ENCODE measurements at places on chromosomes 7 and 10.

- no peak for DNase-seq
Observed at GRCh38 chr10:480928-481552, 208.4 kb downstream of the DIP2C start.

DNA sequence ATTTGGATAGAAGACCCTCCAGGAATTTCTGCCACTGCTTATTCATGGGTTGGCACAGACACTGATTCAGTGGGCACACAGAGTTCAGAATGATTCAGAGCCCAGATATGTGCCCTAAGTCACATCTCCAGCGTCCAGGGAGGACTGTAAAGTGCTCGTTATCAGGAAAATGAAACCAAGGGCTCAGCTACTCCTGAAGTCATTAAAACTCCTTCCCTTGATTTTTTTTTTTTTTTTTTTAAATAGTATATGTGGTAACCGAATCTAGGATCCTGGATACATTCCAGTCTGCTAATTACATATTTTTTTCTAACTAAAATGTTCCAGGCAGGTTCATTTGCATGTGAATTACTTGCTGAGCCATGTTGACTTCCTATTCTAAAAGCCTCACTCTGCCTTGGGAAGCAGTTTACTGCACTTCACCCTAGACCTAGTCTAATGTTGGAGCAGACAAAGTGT is 34.7 kb downstream of the MET start:
- DNase-seq = no peak

DNA sequence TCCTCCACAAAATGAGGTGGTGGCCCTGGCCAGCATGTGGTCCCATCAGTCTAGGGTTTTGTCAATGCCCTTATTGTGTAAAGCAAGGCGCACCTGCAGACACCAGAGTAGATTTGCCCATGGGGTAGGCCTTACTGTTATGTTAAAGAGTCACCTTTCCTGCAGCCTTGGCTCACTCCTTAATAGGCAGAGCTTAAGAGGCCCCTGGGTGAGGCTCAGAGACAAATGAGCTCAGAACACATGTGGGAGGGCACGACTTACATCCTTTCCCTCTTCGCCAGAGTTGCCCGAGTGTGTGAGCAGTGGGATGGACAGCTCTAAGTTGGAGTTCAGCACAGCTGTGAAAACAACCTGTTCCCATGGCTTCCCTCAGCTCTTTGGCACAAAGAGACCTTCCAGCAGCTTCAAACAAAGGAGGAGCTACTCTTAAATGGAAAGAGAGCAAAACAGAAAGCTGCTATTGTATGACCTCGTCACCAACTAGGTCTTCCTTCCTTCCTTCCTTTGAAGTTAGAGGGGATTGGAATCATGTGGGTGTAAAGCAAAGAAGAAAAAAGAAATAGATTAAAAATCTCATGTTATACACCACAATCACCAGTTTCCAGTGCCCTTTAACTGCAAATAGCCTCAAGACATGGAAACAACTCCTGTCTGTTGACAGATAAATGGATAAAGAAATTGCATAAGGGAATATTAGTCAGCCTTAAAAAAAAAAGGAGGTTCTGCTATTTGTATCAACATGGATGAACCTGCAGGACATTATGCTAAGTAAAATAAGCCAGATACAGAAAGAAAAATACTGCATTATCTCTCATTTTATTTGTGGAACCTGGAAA is 11.9 kb upstream of the XPNPEP1 start:
- peak; percentile 58 for DNase-seq

GRCh38 chr7:126079151-126079550 is 1149.5 kb upstream of the POT1 start:
- no peak for DNase-seq

DNA sequence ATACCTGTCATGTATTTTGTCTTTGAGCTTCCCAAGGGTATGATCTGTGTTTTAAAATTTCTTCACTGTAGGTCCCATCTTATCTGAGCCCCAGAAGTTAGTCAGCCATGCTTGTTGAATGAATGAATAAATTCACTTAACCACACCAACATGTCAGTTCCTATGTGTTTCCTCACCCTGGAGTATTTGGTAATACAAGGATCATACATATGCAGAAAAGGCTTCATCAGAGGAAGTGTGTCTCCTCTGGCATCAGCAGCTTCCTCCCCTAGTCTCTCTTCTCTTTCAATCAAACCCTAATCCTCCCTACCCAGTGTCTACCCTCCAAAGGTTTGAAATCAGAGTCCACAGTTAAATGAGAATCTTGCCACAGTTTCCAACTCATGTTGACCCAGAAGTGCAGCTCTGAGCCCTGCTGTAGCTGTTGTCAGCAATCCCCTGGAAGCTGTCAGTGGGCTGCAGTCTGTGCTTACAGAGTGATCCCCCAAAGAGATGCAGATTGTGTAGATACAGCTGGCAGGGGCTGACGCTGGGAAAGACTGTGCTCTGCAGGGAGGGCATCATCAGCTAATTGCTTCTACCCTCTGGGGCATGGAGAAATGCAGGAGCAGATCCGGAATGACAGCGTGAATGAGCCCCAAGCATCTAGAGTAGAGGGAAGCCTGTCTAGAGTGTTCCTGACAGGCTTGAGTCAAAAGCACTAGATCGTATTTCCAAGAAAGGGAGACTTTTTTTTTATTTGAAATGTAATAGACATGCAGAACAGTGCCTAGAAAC is 105.0 kb upstream of the WDR11 start:
- DNase-seq = no peak

GRCh38 chr10:79418274-79418673 is 27.1 kb downstream of the ZCCHC24 start:
- no peak for DNase-seq

DNA sequence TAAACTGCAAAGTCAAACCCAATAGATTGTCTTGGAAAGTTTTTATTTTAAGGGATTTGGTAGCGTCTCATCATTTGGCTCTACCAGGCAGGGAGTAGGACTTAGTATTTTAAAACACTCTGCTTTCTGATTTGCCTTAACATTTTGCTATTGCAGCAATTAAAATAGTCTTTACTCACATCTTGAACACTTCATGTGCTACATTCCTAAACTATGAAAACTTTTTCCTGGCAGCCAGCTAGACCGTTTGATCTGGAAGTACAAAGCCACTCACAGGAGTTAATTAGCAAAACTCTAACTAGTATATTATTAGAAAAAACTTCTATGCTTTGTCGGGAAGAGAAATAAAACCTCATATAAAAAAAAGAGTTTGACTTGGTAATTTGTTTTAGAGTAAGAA is 111.4 kb downstream of the TFPI2 start:
- DNase-seq = no peak

DNA sequence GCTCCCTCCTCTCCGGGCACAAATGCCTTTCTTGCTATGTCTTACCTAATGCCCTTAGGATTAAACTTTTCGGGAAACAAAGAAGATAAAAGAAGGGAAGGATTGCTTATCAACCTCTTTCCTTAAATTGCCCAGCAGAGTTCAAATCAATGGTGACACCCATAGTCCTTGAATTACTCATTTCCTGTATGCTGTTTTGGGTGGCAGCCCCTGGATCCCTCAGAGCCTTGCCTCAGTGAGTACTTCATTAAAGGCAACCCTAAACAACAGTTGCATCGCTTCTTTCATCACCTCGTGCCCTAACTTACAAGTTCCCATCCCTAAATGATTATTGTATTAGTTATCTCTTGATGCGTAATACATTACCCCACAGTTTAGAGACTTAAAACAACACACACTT is 31.6 kb upstream of the WAPL start:
- no peak for DNase-seq

DNA sequence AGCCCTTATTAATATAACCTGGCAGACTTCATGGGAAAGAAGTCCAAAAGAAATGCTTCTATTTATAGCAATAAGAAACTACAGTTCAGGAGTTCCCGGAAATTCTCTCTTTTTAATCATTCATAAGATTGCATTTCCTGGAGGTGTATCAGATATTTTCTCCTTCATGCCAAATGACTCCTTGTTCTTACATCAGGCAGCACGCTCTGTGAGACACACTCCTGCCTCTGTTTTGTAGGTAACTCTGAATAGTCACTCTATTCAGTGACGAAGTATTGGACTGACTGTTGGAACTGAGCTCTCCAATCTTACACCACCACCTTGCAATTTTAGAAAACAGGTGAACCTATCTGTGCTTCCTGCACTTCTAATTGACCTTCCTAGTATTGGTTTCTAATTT is 78.7 kb upstream of the MSRB2 start:
- no peak for DNase-seq

GRCh38 chr7:37035631-37036030 is 311.3 kb upstream of the AOAH start:
- DNase-seq = no peak

DNA sequence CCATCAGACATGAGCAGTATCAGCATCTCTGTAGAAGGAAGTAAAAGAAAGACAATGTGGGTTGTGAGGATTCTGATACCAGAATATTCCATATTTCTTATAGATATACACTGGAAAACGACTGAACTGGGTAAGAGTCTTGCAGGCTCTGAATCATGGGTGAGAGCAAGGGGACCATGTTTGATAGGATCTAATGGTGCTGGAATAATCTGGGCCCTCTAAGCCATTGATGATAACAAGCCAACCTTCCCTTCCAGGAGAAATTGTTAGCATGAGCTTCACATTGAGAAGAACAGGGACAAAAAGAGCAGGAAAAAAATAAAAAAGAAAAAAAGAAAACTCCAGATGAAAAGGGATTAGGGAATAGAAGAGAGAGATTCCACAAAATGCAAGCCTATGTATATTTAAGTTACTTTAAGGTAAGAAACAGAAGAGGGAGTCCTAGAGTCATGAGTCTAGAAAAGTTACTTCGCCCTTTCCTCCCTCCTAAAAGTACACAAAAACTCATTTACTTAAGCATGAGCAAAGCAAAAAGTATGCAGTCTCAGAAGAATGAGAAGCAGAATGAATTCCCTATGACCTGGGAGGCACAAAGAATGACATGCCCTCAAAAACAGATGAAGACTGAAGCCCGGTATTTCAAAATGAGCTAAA is 181.9 kb downstream of the TMEM26 start:
- no peak for DNase-seq

DNA sequence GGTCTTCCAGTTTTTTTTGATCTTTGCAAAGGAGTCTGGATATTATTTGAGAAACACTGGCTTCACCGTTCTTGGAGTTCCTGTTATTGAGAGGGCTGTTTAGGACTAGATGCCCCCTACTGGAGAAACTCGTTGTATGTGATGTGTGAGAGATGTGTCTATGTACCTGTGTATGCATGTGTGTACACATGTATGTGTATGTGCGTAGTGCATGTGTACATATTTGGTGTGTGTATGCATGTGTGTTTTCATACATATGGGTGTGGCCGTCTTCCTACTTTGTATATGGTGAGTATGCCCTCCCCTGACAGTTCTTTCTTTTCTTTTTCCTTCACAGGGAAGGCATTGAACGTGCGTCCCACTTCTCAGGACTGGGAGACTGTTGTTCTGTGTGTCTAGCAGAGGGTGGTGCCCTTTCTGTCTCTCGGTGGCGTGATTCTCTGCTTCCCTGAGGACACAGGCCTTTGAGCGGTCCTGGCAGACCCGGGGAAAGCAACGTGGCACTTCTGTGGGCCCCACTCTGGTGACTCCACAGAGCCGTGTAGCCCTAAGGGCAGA is 3.0 kb upstream of the CALHM3 start:
- no peak for DNase-seq

GRCh38 chr7:8177109-8177933 is 84.6 kb downstream of the ICA1 start:
- DNase-seq = no peak

- DNase-seq = no peak
Observed at GRCh38 chr10:49523301-49523700, 15.6 kb downstream of the ERCC6 start.

DNA sequence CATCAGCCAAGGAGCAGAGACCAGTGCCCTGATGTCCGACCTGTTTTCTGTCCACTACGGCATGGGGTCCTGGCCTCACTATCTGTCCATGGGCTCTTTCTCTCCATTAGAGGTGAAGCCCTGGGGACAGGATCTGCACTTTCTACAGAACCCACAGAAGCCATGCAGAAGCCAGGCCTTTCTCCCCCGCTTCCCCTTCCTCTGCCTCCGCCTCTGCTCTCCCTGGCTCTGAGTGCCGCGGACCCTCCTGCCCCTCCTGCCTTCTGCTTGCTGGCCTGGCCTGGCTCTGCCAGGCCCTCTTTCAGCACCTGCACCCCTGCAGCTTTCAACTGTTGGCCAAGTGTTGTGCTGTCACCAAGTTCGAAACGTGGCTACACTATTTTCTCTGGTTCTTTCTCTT is 439.8 kb upstream of the ZMIZ1 start:
- no peak for DNase-seq

- peak; percentile 55 for DNase-seq
Observed at GRCh38 chr7:114922652-114923402, 933 bp downstream of the MDFIC start.

DNA sequence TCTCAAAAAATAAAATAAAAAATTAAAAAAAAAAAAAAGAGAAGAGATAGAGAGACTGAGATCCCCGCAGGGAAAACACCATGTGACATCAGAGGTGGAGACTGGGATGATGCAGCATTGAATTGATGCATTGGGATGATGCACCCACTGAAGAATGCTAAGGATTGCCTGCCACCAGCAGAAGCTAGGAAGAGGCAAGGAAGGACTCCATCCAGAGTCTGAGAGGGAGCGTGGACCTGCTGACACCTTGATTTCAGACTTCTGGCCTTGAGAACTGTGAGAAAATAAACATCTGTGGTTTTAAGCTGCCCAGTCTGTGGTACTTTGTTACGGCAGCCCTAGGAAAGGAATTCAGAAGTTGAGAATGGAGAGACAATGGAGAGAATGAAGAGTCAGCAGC is 89.8 kb upstream of the PRPS1L1 start:
- DNase-seq = peak; percentile 16

- DNase-seq = no peak
Observed at GRCh38 chr7:2956526-2957368, 86.9 kb downstream of the CARD11 start.

GRCh38 chr10:129471447-129472175 is 4.6 kb downstream of the MGMT start:
- DNase-seq = no peak

DNA sequence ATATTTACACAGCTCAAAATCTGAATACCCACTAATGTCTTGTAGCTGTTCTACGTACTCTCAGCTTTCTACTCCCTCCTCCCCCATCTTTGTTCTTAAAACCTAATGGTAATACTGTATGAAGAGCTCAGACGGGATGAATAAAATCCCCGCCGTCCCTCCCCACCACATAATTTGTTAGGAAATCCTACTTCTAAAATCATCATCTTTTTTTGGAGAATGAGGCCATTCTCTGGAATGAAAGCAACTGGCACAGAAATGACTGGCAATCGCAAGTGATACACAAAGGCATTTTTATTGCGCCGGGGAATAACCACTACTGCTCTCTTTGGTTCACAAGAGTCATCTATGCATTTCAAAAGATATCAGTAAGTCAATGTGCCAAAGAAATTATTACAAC is 27.3 kb downstream of the SLC35B4 start:
- DNase-seq = no peak

DNA sequence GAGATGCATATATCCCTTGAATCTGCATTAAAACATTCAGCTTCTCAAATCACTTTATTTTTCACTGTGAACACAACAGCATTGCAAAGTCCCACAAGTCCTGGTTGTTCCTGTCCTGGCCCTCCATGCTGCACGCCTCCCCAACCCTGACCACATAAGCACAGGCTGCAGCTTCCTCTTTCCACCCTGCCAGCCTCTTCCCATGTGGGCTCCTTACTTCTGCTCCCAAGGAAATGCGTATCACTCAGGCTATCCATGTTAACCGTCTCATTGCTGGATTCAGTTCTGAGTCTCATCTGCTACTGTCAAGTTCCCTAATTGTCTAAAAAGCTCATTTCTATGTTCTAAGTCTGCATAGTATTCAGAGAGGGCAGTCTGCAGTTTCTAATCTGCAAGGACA is 89.7 kb upstream of the ZPBP start:
- DNase-seq = no peak
